ENCODE measurements at places on chromosomes 6 and 20.

GRCh38 chr6:107331409-107332386 lies 127.7 kb downstream of the PDSS2 start:
- DNase-seq: no peak

GRCh38 chr6:117655380-117655779 lies 19.9 kb upstream of the NUS1 start:
- no peak for DNase-seq

DNA sequence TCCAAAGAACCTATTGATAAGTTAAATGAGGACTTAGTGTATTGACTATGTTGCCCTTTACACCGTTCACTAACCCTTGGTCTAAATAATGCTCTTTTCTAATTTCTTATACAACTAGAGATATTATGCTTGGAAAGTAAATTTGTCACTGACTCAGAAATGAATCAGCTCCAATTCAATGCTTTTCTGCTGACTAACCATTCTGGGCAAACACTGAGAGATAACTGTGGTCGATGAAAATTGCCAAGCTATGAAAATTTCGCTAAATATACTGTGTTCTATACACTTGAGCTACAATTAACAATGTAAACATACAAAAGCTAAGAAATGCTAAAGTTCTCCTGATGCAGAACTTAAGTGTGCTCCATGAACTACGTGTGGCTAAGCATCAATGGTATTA lies 23.1 kb upstream of the FBXO9 start:
- DNase-seq: no peak

- no peak for DNase-seq
Observed at GRCh38 chr6:56655996-56656395, 13.3 kb upstream of the DST start.

DNA sequence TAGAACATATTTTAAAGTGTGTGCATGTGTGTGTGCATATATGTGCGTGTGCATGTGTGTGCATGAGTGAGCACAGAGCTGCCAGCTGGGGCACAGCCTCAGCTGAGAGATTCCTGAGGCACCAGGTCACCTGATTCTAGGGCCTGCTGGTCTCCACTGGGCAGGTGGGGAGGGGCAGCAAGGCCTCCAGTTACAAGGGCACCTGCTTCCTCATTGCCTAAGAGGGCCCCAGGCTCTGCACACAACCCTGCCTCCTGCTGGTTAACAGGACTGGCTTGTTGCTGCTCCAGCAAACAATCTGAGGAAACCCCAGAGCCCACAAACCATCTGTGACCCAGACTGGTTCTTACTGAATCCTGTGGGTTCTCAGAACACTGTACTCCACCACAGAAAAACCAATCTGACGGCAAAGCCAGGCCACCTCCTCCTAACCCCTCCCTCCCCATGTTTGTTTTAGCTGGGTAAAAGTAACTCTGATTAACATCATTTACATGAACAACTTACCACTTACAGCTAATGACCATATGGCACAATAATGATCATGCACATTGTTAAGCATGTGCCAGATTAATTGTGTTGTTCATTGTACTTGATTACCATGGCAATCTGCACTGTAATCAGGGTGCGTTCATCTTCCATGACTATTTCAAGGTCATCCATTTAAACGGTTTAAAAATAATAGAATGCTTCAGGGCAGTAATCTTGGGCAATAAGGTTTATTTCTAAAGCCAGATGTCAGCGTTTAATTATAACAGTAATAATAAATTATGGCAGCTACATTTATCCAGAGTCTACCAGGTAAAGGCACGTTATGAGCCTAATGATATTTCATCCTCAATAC lies 23.1 kb upstream of the UBE2J1 start:
- DNase-seq: peak; percentile 86

- no peak for DNase-seq
Observed at GRCh38 chr20:32204205-32205109, 3.1 kb downstream of the PLAGL2 start.

DNA sequence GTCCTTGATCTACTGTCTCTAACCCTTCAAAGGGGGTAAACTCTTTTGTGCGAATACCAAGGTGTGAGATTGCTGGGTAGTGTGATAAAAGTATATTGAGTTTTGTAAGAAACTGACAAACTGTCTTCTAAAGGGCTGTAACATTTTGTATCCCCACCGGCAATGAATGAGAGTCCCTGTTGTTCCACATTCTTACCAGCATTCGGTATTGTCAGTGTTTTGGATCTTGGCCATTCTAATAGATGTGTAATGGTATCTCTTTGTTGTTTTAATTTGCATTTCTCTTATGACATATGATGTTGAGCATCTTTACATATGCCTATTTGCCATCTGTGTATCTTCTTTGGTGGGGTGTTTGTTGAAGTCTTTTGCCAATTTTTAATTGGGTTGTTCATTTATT lies 1090.7 kb downstream of the KIF16B start:
- no peak for DNase-seq

- DNase-seq: no peak
Observed at GRCh38 chr6:23306251-23306950, 737.0 kb downstream of the HDGFL1 start.

- DNase-seq: no peak
Observed at GRCh38 chr6:39310542-39310941, 3.7 kb downstream of the KCNK17 start.

DNA sequence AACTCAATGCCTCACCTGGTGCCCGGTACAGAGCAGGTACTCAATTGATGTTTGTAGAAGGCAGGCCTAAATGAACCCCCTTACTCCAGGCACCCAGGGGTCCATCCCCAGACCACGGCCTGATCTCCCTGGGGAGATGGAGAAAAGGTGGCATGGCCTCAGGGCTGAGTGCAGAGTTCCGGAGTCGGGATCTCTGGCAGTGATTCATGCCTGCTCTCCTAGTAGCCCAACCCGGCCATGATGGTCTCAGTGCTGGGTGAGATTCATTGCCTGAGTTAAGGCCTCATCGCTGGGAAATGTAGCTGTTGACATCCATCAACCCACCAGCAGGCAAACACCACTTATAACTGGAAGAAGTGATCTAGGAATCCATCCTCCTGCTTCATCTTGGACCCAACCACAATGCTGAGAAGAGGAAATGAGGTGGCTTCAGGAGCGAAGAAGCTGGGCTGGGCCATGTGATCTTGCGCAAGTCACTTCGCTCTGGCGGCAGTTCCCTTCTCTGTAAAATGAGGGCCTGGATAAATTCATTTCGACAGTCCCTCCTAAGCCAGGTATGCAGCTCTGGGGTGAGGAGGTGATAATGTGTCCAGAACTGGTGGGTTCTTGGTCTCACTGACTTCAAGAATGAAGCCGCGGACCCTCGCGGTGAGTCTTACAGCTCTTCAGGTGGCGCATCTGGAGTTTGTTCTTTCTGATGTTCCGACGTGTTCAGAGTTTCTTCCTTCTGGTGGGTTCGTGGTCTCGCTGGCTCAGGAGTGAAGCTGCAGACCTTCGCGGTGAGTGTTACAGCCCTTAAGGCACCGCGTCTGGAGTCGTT lies 24.7 kb downstream of the ETV7 start:
- DNase-seq: no peak

- no peak for DNase-seq
Observed at GRCh38 chr6:12422848-12423247, 132.7 kb downstream of the EDN1 start.

- no peak for DNase-seq
Observed at GRCh38 chr20:48550814-48551213, 277.0 kb downstream of the PREX1 start.

DNA sequence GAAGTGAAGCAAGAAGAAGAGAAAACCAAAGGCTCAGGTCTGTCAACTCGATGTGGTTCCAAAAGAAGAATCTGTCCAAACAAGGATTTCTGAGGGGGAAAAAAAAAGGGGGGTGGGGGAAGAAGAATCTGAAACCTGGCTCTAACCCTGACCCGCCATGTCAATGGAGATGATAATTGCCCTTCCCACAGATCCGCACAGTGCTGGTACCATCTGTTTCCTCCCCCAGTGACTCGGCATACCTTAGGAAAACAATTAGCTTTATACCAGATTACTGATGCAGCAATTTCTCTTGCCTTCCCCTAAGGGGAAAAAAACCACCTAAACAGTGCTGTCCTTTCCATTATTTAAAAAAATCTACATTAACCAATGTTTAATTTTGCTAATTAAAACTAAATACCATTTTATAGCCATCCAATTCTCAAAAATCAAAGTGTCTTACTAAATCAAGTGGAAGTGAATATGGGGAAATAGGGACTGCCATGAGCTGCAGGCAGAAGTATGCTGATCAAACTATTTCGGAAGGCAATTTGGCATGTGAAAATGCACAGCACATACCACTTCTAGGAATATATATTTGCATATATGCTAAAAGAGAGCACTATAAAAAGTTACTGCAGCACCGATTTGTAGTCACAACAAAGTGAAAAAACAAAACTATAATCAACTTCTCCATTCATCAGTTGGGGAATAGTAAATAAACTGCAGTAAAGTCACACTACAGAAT lies 46.8 kb downstream of the MAP7 start:
- DNase-seq: no peak

DNA sequence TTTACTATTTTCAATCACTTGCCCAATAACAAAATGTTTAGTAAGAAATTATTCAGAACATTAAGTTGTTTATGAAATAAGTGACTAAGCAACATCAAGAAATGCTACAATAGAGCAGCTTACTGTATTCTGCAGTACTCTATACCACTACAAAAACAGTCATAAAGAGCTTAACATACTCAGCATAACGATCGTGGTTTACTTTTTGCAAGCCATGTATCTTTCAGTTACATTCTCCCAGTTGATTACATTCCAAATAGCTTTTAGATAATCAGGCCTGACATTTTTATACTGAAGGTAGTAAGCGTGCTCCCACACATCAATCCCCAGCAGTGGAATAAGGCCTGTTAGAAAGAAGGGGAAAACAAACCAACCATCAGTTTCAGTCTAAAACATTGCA lies 10.7 kb downstream of the SOD2 start:
- no peak for DNase-seq

DNA sequence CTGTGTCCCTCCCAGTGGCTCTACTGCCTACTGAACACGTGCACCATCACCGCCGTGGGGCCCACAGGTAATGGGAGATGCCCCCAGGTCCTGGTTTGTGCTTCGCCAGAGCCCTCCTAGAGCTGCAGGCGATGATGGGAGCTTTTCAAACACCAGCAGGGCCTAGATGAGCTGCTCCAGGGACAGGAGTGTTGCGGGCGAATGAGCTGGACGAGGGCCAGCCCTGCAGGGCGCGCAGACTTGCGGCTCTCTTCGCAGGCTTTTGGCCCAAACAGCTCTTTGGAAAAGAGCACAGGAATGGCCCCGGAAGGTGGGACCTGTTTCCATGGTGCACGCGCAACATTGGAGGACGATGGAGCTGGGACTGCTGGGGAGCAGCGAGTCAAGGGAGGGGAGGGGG lies 409.3 kb upstream of the SULF2 start:
- no peak for DNase-seq

- no peak for DNase-seq
Observed at GRCh38 chr6:99252421-99252820, 97.1 kb downstream of the FAXC start.

DNA sequence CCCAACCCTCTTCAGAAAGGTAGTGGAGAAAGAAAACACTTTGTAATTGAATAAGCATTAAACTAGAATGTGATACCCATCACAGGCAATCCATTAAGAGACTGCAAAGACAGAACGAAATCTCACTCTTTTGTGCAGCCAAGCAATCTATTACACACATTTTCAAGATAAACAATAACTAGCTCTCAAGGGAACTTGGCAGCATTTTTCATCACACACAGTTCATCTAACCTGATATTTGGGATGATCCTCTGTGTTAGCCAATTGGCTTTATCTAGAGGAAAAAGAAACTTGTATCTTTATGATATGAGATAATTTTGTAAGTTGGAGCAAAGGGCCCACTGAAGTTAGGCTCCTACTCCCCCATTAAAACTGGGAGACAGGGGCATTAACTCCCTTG lies 1.5 kb upstream of the GZF1 start:
- DNase-seq: no peak

DNA sequence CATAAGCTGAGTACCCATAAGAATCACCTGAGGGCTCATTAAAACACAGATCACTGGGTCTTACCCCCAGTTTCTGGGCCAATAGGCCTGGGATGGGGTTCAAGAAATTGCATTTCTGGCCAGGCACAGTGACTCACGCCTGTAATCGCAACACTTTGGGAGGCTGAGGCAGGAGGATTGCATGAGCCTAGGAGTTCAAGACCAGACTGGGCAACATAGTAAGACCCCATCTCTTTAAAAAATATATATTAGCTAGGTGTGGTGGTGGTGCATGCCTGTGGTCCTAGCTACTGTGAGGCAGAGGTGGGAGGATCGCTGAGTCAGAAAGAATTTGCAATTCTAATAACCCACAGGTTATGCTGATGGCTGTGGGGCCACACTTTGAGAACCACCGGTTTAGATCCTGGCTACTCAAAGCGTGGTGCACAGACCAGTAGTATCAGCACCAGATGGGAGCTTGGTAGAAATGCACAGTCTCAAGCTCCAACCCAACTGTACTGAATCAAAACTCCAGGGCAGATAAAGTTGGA lies 2.0 kb downstream of the CCM2L start:
- no peak for DNase-seq

DNA sequence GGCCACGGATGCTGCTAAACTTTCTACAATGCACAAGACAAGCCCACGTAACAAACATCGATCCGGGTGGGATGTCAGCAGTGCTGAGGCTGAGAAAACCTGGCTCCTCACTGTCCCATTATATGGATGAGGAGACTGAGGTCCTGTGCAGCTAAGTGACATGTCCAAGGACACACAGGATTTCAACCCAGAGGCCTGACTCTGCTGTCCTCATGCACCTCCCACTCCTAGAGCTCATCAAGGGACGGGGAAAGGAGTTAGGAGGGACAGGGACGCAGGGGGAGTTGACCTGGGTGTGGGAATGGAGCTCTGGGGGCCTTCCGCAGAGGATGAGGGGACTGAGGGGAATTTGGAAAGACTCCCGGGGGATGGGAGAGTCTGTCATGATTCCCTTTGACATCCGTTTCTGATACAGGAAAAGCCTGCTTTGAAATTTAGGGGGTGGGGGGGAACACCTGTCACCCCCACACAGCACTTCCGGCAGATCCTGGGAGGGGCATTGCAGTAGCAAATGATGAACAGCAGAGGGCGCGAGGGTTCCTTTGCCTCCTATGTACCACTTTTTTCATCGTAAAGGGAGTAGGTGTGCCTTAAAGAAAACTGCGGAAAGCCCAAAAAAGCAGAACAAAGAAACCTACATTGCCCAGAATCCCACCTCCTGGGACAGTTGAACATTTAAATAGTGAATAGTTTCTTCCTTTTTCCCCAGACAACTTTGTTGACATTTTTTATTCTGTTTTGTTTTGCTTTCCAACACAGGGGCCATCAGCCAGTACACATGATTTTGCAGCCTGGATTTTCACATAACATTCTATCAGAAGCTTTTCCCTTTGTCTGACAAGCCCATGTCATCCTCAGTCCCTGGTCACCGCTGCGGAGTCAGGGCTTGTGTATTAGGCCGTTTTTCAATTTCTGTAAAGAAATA lies 48.6 kb downstream of the SLC2A10 start:
- DNase-seq: no peak

- DNase-seq: no peak
Observed at GRCh38 chr6:124927806-124928205, 34.4 kb upstream of the RNF217 start.

DNA sequence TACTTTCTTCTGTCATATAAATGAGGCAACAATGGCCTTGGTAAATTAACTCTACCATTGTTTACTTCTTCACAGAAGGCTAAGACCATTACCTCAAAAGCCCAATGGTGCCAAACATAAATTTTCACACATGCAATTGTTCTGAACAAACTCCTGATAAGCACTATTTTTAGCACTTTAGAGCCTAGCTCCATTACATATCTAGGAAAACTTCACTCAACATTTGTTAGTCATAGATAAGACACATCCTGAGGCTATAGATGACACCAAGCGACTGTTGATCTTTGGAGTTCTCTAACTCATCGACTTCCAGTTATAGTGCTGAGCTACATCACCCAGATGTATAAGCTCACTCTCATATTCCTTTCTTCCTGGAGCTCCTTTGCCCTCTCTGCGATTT lies 245.9 kb downstream of the EYS start:
- DNase-seq: no peak

Data from cerebellar nuclear complex (tissue), 1 donor.